ENCODE measurements at places on chromosomes 13 and 19.

DNA sequence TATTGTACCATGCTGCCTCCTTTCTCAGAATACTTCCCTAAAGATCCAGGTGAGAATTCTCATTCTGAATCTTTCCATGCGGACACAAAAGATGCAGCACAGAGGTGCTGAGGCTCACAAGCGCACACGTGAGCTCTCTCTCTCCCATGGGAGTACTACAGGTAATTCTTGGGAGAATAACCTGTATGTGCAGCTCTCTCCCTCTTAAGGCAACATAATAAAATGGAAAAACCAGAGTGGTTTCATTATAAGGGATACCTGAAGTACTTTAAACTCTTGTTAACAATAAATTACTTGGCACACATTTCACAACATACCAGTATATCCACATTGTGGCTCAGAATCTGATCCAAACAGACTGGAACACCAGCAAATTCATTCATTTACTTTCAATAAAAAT lies 40.4 kb downstream of the INTS6 start:
- no peak for DNase-seq

DNA sequence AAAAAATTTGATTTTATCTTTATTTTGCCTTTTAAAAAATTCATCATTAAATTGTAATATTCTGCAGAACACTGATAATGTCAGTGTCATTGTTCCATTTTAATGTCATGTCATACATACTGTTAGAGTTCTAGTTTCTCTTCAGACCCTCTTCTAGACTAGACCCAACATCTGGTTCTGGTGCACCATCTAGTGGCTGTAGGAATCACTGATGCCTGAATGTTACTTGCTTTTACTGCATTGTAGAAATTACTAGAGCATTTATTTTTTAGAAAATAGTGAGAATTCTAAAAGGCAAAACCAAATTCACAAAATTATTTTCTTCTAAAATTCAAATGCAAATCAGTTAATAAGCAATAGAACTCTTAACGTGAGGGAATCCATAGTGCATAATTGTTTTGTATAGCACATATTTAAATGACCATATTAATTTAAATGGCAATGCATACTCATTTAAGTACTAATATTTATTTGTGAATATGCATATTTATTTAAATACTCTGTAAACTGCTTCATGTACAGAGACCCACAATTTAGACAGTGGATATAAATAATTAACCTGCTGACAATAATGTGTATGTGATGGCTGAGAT lies 425.7 kb downstream of the KLF12 start:
- DNase-seq = peak; percentile 9

DNA sequence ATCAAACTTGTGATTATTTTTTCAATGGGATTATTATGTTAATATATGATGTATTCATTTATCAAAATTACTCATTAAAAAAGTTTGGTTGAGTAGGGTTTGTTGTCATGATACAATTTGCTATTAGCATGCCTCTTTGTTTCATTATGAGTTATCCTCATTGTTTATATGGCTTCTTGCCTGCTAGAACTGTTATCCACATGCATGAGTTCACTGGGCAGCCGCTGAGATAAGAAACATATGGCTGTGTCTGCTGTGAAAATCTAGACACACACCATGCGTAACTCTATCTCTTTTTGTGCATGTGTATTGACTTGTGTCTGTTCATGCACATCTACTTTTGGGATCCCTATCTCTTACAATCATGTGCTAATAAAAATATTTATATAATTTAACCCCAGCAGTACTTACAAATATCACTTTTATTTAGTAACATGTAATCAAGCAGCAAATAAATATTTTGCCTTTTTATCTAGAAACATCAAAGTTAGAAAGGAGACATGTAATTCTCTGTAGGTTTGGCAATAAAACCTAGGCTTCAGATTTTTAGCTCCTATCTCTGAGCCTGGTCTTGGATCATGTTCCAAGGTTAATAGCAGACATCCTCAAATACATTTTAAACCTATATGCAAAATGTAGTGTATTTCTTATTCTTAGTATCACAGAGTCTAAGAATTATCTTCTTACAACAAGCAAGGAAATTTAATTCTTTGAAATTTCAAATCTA lies 11.2 kb upstream of the KLF12 start:
- no peak for DNase-seq

GRCh38 chr13:50126993-50127725 lies 111.9 kb downstream of the KCNRG start:
- DNase-seq = peak; percentile 65

- DNase-seq = no peak
Observed at GRCh38 chr19:45975306-45976070, 1.8 kb upstream of the NOVA2 start.

- peak; percentile 95 for DNase-seq
Observed at GRCh38 chr19:9792206-9793070, 23.9 kb upstream of the ZNF846 start.

DNA sequence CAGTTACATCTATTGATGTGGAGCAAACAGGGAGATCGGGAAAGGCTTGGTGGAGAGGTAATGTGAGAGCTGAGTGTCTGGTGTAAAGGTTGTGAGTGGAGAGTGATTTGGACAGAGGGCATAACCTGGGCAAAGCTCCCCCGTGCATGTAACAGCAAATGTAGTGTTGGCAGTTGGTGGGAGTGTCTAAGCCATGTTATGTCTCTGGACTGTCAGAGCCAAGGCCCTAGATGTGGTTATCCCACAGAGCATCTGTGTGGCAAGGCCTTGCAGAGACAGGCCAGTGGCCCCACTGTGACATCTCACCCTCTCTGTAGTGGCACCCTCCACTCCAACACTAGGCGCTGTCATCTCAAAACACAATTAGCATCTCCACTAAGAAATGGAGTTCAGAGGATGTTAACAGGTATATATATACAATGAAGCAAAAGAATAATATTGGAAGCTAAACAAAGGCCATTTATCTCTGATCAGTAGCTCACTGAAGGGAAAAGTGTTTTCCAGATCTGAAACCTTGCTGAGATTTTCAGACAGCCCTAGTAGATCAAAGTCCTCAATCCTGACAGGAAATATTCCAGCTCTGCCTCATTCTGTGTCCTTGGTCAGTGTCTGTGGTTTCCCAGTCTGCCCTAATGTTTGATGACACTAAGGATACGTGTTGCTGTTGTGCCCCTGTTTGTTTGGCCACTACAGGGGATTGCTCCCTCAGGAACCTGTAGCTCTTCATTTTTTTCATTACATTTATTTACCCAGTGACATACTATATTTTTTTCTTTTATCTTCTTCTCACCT lies 20.2 kb downstream of the POLR1D start:
- DNase-seq = no peak

- no peak for DNase-seq
Observed at GRCh38 chr19:53809518-53810186, 14.5 kb downstream of the NLRP12 start.

DNA sequence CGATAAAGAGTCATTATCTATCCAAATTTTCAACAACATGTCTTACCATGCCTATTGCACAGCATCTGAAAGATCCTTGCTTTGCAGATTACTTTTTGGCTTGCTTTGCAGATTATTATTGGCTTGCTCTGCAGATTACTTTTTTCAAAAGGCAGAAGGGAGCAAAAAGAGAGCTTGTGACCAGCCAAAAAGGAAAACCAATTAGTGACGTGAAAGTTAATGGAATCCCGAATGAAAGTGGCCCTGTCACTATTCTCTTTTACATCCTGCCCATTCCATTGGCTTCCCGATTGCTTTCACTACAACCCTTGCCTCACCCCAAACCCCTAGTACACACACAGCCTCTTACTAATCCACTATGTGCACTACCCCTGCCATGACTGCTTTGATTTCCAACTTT lies 81.3 kb downstream of the LHFPL6 start:
- DNase-seq = no peak

- DNase-seq = no peak
Observed at GRCh38 chr13:40076765-40077362, 421.4 kb downstream of the COG6 start.

DNA sequence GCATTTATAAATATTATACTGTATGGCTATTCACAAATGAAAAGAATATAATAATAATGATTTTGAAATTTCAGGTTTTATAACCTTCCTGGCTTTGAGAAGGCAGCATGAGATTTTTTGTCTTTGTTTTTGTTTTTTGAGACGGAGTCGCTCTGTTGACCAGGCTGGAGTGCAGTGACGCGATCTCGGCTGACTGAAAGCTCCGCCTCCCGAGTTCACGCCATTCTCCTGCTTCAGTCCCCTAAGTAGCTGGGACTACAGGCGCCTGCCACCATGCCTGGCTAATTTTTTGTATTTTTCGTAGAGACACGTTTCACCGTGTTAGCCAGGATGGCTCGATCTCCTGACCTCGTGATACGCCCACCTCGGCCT lies 64.1 kb downstream of the ZNF429 start:
- peak; percentile 84 for DNase-seq

- no peak for DNase-seq
Observed at GRCh38 chr13:111129465-111130115, 14.5 kb downstream of the ARHGEF7 start.

- DNase-seq = no peak
Observed at GRCh38 chr19:49357186-49357585, 5.0 kb downstream of the TEAD2 start.

DNA sequence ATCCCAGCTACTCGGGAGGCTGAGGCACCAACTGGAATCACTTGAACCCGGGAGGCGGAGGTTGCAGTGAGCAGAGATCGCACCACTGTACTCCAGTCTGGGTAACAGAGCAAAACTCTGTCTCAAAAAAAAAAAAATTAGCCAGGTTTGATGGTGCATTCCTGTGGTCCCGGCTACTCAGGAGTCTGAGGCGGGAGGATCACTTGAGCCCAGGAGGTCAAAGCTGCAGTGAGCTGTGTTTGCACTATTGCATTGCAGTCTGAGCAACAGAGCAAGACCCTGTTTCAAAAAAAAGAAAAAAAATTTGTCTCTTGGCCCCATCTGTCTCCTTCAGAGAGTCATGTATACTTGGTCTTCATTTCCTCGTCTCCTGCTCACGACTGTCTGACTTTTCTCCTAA lies 1.6 kb downstream of the CCDC97 start:
- no peak for DNase-seq

- no peak for DNase-seq
Observed at GRCh38 chr13:28622286-28622685, 36.6 kb upstream of the POMP start.

GRCh38 chr19:42297039-42297438 lies 4.9 kb upstream of the PRR19 start:
- no peak for DNase-seq

- no peak for DNase-seq
Observed at GRCh38 chr13:34419025-34419424, 523.0 kb upstream of the NBEA start.
